ENCODE measurements at places on chromosomes 5 and 9. TPM values are rescaled to one million over a fixed set of nuclear protein-coding genes. Genes with fewer than 3 reads are reported as not detected.

Gene SOHLH1
- total RNA-seq: not detected

Gene AGXT2
- total RNA-seq: not detected

Gene PDZD2
- under 0.01 TPM for total RNA-seq

DNA sequence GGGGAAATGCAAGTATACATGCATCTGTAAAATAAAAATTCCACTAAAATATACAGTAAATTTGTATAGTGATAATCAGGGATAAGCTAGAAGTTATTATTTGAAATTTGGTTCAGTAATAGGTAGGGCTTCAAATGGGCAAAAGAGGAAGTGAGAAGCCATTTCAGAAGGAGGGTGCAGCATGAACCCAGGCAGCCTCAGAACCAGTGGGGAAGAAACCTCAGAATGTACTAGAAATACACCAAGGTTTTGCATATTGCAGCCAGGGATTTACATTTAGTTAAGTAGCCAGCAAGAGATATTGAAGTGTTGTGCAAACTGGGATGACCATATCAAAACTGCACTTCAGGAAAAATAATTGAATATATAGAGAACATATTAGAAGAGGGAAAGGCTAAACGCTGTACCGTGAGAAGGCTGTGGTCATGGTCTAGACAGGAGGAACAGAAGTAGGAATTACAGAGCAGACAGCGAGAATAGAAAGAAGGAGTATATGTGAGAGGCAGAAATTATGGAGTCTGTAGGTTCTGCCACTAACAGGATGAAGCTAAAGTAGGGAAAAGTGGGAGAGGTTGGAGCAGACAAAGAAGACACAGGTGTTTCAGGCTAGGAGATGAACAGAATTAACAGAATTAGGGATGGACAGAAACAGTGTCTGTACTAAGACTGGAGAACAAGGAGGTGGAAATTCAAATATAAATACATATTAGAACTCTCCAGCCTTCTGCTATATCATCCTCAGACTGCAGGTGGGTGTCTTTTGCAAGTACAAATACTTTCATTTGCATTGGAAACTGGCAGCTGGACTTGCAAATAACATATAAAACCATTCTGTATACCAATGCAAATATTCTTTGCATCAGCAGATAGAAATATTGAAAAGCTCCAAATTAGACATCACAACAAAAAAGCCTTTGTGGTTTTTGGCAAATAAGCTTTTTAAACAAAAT lies 335.6 kb downstream of the ZNF608 start:
- no peak for DNase-seq

DNA sequence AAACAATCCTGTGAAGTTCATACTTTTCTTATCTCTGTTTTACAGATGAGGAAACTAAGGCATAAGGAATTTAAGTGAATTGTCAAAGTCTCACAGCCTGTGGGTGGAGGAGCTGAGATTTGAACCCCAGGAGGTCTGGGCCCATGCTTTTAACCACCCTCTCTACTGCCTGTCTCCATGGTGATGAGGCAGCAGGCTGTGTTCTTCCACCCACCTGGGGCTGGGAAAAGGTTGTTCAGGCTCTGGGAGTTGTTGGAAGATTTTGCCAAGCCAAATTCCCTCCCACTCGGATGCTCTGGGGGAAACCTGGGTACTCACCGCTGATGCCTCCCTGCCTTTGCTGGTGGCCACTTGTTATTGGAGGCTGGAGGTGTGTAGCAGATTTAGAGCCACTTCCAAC lies 18.3 kb upstream of the SYNPO start:
- no peak for DNase-seq

- DNase-seq: peak; percentile 59
These were observed 5.2 kb upstream of the NKD2 start for GRCh38 chr5:1003296-1003937.

DNA sequence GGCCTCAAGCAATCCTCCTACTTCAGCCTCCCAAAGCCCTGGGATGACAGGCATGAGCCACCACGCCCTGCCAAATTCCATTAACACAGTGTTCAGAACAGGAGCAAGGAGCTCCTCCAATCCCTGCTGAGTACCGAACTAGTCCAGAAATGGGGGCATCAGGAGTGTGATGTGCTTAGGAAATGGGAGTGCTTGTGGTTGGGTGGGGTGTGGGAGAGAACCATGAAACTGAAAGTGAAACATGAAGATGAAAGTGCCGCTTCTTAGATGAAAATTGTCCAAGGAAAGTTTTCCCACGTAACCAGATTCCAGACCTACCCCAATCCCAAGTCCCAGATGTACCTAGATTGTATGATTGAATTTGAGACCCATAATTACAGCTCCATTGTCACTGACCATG lies 16.7 kb upstream of the ZNF131 start:
- DNase-seq: peak; percentile 27

- peak; percentile 31 for DNase-seq
These were observed 52.9 kb upstream of the ZNF366 start for GRCh38 chr5:72559866-72560766.

GRCh38 chr9:131656356-131657036 lies 83.4 kb downstream of the RAPGEF1 start:
- DNase-seq: no peak

GRCh38 chr5:80686757-80687156 lies 32.0 kb upstream of the DHFR start:
- peak; percentile 3 for DNase-seq

DNA sequence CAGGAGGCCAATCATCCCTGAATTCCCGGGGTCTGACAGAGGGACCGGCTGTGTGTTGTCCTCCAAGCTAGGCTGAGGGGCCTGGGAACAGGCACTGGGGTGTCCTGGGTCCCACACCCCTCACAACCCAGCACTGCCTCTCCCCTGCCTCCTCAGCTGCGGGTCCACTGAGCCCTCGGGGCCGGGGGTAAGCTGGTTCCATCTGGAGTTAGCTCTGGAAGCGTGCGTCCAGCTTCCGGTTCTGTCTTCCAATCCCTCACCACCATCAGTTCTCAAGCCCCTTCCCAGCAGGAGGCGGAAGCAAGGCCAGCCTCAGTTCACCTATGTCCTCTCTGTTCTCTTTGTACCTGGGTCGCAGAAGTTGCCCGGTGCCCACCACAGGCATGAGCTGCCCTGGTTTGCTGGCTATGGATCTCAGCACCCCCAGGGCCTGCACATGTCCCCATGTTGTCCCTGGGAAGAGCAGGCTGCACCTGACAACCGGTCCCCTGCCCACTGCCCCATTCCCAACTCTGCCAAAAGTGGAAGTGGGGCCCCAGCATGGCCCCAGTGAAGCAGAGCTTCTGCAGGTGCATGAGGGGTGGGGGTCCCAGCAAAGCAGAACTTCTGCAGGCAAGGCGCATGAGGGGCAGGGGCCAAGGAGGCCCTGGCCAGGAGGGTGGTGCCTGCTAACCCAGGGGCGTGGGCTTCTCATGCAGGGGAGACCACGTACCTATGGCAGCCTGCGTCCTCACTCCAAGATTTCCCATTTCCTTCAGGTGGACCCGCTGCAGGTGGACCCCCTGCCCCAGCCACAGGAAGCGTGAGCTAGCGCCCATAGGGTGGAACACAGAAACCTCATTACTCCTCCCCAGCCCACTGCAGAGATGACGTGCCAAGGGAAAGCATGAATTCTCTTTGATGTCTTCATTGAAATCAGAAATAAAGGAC lies 111.9 kb downstream of the ZNF354C start:
- no peak for DNase-seq

- no peak for DNase-seq
These were observed 56.5 kb upstream of the NKD2 start for GRCh38 chr5:951940-952596.

All from RPMI7951 (cell line).